ENCODE measurements at places on chromosomes 5 and 9.

GRCh38 chr9:115680231-115680630 is 473.4 kb upstream of the PAPPA start:
- H3K36me3 ChIP-seq, result no peaks in the 10 kb centered on the region
- no peak overlapping the region for H3K27ac ChIP-seq
- DNase-seq, result no peak

GRCh38 chr5:150172556-150172955 is 6.0 kb downstream of the CDX1 start:
- H3K4me1 ChIP-seq, result no peaks in the 10 kb centered on the region
- no peak for DNase-seq
- H3K4me3 ChIP-seq, result no peak overlapping the region

- H3K27ac ChIP-seq, result no peak overlapping the region
- no peak overlapping the region for H3K4me3 ChIP-seq
- H3K4me1 ChIP-seq, result no peaks in the 10 kb centered on the region
- H3K27me3 ChIP-seq, result no peaks in the 10 kb centered on the region
- H3K36me3 ChIP-seq, result no peaks in the 10 kb centered on the region
- no peak for DNase-seq
Observed at GRCh38 chr9:126791406-126792230, 13.2 kb upstream of the ZBTB43 start.

GRCh38 chr9:98944057-98944733 is 488 bp downstream of the COL15A1 start:
- peaks cover 8% of the 10 kb centered on the region for H3K27me3 ChIP-seq

DNA sequence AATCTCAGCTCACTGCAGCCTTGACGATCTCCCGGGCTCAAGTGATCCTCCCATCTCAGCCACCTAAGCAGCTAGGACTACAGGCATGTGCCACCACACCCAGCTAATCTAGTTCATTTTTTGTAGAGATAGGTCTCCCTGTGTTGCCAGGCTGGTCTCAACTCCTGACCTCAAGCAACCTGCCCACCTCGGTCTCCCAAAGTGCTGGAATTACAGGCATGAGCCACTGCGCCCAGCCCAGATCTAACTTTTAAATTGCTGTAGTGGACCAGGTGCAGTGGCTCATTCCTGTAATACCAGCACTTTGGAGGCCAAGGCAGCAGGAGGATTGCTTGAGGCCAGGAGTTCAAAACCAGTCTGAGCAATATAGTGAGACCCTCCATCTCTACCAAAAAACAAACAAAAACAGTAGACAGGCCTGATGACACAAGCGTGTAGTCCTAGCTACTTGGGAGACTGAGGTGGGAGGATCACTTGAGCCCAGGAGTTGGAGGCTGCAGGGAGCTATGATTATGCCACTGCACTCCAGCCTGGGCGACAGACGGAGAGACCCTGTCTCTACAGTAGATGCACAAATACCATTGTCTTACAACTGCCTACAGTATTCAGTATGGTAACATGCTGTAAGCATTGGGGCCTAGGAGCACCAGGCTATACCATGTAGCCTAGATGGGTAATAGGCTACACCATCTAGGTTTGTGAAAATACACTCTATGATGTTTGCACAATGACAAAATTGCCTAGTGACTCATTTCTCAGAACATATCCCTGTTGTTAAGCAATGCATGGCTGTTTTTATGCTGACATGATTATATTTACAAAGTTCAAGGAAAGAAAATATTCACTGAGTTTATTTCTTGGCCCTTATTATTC is 1.5 kb upstream of the SIT1 start:
- no peaks in the 10 kb centered on the region for H3K36me3 ChIP-seq
- peaks cover 47% of the 10 kb centered on the region for H3K4me1 ChIP-seq
- no peaks in the 10 kb centered on the region for H3K27me3 ChIP-seq
- no peak overlapping the region for H3K4me3 ChIP-seq
- peak overlapping the region; percentile 83 for H3K27ac ChIP-seq

- H3K4me1 ChIP-seq, result no peaks in the 10 kb centered on the region
- H3K36me3 ChIP-seq, result no peaks in the 10 kb centered on the region
- H3K27ac ChIP-seq, result no peak overlapping the region
- H3K27me3 ChIP-seq, result no peaks in the 10 kb centered on the region
- no peak overlapping the region for H3K4me3 ChIP-seq
Observed at GRCh38 chr5:66718374-66719002, 122.3 kb downstream of the MAST4 start.

- no peaks in the 10 kb centered on the region for H3K36me3 ChIP-seq
- H3K4me1 ChIP-seq, result no peaks in the 10 kb centered on the region
- H3K4me3 ChIP-seq, result no peak overlapping the region
- H3K27ac ChIP-seq, result no peak overlapping the region
Observed at GRCh38 chr5:61279725-61280124, 52.3 kb upstream of the ZSWIM6 start.

GRCh38 chr9:121324316-121324715 is 45.7 kb downstream of the STOM start:
- no peaks in the 10 kb centered on the region for H3K36me3 ChIP-seq
- no peak for DNase-seq
- H3K27me3 ChIP-seq, result no peaks in the 10 kb centered on the region
- peaks cover 5% of the 10 kb centered on the region for H3K4me1 ChIP-seq

DNA sequence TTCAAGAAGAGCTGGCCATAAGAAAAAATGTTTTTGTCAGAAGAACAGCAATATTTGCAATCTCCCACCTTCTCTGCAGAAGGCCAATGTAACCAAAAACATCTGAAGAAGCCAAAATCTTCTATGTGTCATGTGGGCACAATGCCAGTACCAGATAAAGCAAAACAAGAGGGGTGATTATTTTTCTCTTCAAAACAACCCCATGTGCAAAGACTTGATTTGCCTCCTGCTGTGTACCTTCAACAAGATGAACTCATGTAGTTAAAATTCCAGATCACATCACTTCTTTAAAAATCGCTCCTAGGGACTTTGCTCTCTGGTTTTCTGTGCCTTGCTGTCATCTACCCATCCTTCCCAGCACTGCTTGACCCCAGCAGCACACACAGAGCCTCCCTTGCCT is 134.0 kb upstream of the MAP3K1 start:
- no peaks in the 10 kb centered on the region for H3K36me3 ChIP-seq
- no peak overlapping the region for H3K4me3 ChIP-seq
- no peaks in the 10 kb centered on the region for H3K27me3 ChIP-seq
- peaks cover 9% of the 10 kb centered on the region for H3K4me1 ChIP-seq

GRCh38 chr9:136941231-136942111 is 3.1 kb downstream of the FBXW5 start:
- no peaks in the 10 kb centered on the region for H3K27me3 ChIP-seq
- DNase-seq, result no peak
- no peak overlapping the region for H3K27ac ChIP-seq
- H3K4me1 ChIP-seq, result peaks cover 6% of the 10 kb centered on the region

GRCh38 chr5:132812781-132813598 is at the start of gene SOWAHA:
Gene SOWAHA (plus strand): TSS chr5:132813302. CDS start chr5:132813622, 320 bp downstream.
- no peak for DNase-seq
- no peaks in the 10 kb centered on the region for H3K4me1 ChIP-seq
- H3K27me3 ChIP-seq, result peaks cover 12% of the 10 kb centered on the region
- no peaks in the 10 kb centered on the region for H3K36me3 ChIP-seq
- peak within 1 kb of the TSS; percentile 29 for H3K4me3 ChIP-seq

GRCh38 chr9:131036529-131037334 is 27.8 kb downstream of the LAMC3 start:
- no peak overlapping the region for H3K27ac ChIP-seq
- H3K4me1 ChIP-seq, result no peaks in the 10 kb centered on the region
- no peak overlapping the region for H3K4me3 ChIP-seq
- H3K27me3 ChIP-seq, result no peaks in the 10 kb centered on the region
- H3K36me3 ChIP-seq, result no peaks in the 10 kb centered on the region
- no peak for DNase-seq

DNA sequence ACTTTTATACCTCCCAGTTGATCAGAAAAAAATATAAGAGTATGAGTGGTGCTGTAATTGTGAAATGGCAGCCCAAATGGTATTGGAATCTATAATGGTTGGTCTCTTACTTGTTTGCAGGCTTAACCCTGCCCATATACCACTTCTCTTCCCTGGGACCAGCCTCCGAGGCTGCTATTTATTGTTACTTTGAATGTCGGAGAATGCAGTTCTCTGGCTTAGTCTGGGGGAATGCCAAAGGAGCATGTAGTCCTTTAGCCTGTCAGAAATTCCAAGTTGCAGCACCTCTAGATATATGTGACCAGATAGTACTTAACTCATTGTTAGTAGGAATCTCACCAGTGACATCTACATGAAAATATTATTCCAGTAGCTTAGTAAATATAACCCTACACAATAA is 47.5 kb downstream of the SLC44A1 start:
- H3K27me3 ChIP-seq, result no peaks in the 10 kb centered on the region
- no peak overlapping the region for H3K4me3 ChIP-seq
- peaks cover 4% of the 10 kb centered on the region for H3K4me1 ChIP-seq
- no peaks in the 10 kb centered on the region for H3K36me3 ChIP-seq
- DNase-seq, result no peak
- no peak overlapping the region for H3K27ac ChIP-seq

- no peak overlapping the region for H3K27ac ChIP-seq
- DNase-seq, result no peak
- no peaks in the 10 kb centered on the region for H3K36me3 ChIP-seq
- no peak overlapping the region for H3K4me3 ChIP-seq
- H3K4me1 ChIP-seq, result no peaks in the 10 kb centered on the region
Observed at GRCh38 chr5:96516631-96517071, 83.6 kb upstream of the PCSK1 start.

GRCh38 chr5:137265457-137265856 is 233.7 kb downstream of the SPOCK1 start:
- H3K27me3 ChIP-seq, result no peaks in the 10 kb centered on the region
- H3K36me3 ChIP-seq, result no peaks in the 10 kb centered on the region
- no peak overlapping the region for H3K27ac ChIP-seq
- DNase-seq, result no peak

- H3K4me3 ChIP-seq, result no peak overlapping the region
- H3K36me3 ChIP-seq, result no peaks in the 10 kb centered on the region
- H3K27ac ChIP-seq, result no peak overlapping the region
- H3K27me3 ChIP-seq, result no peaks in the 10 kb centered on the region
- no peak for DNase-seq
Observed at GRCh38 chr9:119938871-119939270, 569.6 kb upstream of the BRINP1 start.

- no peaks in the 10 kb centered on the region for H3K4me1 ChIP-seq
- no peak overlapping the region for H3K27ac ChIP-seq
- no peaks in the 10 kb centered on the region for H3K36me3 ChIP-seq
- DNase-seq, result no peak
Observed at GRCh38 chr5:87210076-87210475, 57.6 kb upstream of the RASA1 start.

- no peak for DNase-seq
- H3K27ac ChIP-seq, result no peak overlapping the region
- H3K4me1 ChIP-seq, result peaks cover 5% of the 10 kb centered on the region
- no peaks in the 10 kb centered on the region for H3K27me3 ChIP-seq
- H3K36me3 ChIP-seq, result peaks cover 9% of the 10 kb centered on the region
Observed at GRCh38 chr9:129146441-129146941, 31.6 kb downstream of the IER5L start.

DNA sequence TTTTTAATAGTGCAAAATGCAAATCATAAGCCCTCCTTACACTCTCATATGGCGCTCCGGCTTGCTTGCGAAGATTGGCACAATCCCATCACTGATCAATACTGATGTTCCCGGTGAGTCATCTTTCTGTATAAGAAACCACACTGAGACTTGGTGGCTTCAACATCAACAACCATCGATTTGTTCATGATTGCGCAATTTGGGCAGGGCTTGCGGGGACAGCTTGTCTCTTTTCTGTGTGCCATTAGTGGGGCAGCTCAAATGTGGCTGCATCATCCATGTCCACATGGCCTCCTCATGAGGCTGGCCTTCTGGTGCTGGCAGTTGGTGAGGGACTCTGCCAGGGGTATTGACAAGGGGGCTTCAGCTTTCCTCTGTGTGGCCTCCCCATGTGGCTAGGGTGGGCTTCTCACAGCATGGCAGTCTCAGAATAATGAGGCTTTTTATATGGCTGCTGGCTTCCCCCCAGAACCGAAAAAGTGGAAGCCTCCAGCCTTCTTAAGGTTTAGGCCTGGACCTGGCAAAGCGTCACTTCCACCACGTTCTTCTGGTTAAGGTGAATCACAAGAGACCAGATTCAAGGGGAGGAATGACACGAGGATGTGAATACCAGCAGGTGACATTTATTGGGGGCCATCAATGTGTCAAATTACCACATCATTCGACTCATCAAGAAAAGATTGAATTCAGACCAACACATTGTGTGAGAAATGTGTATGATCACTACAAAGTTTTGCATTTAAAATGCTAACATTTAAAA is 79.5 kb upstream of the NFIL3 start:
- no peaks in the 10 kb centered on the region for H3K36me3 ChIP-seq
- no peaks in the 10 kb centered on the region for H3K27me3 ChIP-seq
- no peak overlapping the region for H3K27ac ChIP-seq
- no peak overlapping the region for H3K4me3 ChIP-seq
- H3K4me1 ChIP-seq, result no peaks in the 10 kb centered on the region

GRCh38 chr9:127307802-127308201 is 43.2 kb downstream of the GARNL3 start:
- H3K27me3 ChIP-seq, result peaks cover 4% of the 10 kb centered on the region
- H3K27ac ChIP-seq, result no peak overlapping the region
- no peak overlapping the region for H3K4me3 ChIP-seq
- no peaks in the 10 kb centered on the region for H3K4me1 ChIP-seq

DNA sequence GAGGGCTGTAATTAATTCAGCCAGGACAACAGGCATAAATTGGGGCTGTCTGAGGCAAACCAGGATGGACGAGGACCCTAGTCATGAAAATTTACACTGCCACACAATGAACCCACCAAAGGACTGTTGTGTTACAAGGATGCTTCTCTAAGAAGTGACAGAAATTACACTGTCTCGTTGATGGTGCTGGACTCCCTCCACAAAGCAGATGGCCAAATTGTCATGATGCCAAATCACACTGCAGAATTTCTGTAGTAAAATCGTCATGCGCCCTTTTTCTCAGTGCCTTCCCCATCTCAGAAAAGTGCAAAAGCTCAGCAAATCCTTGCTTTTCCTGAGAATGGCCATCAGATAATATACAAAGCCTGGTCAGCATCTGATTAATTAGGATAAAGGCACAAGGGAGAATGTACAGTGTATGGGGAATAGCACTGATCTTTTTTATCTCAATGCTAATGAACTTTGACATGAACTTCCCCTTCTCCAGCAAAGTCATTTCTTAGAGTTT is 545.8 kb downstream of the CSNK1G3 start:
- H3K27me3 ChIP-seq, result no peaks in the 10 kb centered on the region
- no peak overlapping the region for H3K27ac ChIP-seq
- no peak for DNase-seq
- no peak overlapping the region for H3K4me3 ChIP-seq

DNA sequence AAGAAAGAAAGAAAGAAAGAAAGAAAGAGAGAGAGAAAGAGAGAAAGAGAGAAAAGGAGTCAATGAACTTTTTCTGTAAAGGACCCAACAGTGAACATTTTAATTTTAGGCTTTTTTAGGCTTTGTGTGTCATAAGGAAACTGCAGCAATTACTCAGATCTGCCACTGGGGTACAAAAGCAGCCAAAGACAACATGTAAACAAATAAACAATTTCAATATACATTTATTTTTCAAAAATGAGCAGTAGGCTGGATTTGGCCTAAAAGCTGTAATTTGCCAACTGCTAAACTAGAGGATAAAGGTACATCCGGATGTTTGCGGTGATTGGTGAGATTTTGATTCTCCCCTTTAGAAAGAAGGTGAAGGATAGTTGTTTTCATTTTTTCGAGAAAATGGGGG is 143.6 kb downstream of the CEMIP2 start:
- H3K4me1 ChIP-seq, result no peaks in the 10 kb centered on the region
- no peak overlapping the region for H3K27ac ChIP-seq
- H3K4me3 ChIP-seq, result no peak overlapping the region
- H3K27me3 ChIP-seq, result no peaks in the 10 kb centered on the region

Measured in naive thymus-derived CD4-positive, alpha-beta T cell (primary cell).